Substantia nigra (tissue), 51 donors: ENCODE measurements at places on chromosomes 4 and X.

- DNase-seq = peak; percentile 16
Observed at GRCh38 chrX:15497865-15498264, 2.7 kb upstream of the BMX start.

- no peak for DNase-seq
Observed at GRCh38 chrX:40570346-40571093, 10.2 kb upstream of the ATP6AP2 start.

- DNase-seq = no peak
Observed at GRCh38 chr4:81392164-81392563, 79.5 kb downstream of the RASGEF1B start.

GRCh38 chr4:88897180-88897579 lies 159.8 kb downstream of the FAM13A start:
- DNase-seq = no peak

- DNase-seq = no peak
Observed at GRCh38 chr4:146453181-146453807, 68.4 kb downstream of the SLC10A7 start.

DNA sequence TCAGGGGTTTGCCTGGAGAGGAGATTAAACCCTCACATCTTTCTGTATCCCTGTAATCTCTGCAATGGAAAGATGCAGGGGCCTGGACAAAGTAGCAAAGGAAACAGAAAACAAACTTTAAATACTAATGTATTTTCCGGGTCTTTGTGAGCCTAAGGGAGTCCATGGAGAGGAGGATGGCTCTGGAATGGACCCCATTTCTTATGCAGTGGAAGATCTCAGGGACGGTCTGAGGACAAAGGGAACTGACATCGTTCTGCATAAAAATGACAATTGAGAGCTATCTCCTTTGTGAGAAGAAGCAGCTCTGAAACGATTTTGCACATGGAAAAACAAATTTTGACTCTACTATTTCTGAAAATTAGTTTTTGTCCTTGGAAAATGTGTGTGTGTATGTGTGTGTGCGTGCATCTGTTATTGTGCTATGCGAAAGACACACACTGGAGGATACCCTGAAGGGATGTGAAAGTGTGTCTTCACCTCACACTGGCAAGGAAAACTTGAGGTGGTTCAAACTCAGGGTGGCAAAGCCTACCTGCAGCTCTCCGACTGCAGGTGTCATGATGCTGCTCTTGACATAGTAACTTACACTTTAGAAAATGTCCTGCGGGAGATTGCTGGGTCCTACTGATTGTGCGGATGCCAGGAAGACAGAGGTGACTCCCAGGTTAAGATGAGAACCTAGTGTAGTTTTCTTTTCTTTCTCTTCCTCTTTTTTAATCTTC lies 126.4 kb upstream of the JADE1 start:
- no peak for DNase-seq

GRCh38 chr4:7910952-7911578 lies 28.6 kb downstream of the AFAP1 start:
- DNase-seq = no peak

DNA sequence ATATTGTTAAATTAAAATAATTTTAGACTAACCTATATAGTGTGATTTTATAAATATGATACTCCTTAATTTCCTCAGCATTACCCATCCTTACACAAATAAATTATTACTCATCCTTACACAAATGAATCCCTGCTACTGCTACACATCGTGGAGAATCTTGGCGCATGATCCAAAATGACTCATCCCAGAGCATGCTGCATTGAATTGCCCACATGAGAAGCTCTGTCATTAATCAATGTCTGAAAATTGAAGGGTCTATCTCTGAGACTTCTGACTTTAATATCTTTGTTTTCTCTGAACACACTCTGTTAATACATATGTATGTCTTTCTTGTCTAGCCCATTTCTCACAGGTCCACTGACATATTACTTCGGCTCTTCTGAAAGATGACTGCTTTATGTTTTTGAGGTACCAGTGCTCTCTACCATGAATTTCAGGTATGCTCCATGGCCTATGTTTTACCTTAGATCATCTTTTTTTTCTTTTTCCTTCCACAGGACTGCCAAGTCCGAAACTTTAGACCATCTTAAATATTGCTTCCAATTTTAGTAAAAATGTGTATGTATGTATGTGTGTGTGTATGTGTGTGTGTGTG lies 15.7 kb upstream of the DUSP21 start:
- no peak for DNase-seq

GRCh38 chr4:91436556-91436955 lies 867.2 kb upstream of the GRID2 start:
- DNase-seq = no peak

- no peak for DNase-seq
Observed at GRCh38 chr4:185969657-185970056, 99.3 kb upstream of the TLR3 start.

DNA sequence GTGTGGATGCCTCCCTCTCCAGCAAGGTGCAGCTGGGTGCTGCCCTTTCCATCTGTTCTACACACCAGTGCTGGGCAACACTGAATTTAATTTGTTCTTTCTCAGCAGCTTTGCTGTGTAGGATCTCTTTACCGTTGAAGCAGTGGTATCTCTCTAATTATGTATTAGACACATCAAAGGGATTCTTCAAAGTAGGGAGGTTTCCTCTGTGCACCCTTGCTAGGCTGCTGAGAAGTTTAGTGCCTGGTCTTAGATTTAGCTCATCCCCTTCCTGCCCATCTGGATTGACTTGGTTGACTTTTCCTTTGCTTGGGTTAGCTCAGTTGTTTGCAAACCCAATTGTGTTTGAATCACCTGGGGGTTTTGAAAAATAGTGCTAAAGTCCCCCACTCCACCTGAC lies 27.8 kb upstream of the LDB2 start:
- DNase-seq = no peak

DNA sequence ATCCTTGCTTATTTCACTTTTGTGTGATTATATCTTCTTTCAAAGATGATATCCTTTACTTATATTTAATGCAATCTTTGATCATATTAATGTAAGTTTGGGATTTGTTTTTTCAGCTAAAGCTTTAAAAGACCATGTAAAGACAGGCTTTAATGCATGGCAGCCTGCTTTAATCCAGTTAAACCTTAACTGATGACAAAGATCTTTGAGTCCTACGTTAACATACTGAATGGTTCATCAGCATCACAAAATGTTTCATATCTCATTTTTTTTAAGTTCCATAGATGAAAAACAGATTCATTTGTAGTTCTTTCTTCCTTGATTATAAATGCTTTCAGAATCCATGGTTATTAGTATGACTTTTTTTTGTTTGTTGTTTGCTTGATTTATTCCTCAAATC lies 1102.8 kb downstream of the FSTL5 start:
- DNase-seq = no peak

GRCh38 chr4:123244137-123244536 lies 152.5 kb upstream of the SPRY1 start:
- peak; percentile 18 for DNase-seq

- peak; percentile 9 for DNase-seq
Observed at GRCh38 chrX:39907964-39908661, 189.6 kb downstream of the BCOR start.

DNA sequence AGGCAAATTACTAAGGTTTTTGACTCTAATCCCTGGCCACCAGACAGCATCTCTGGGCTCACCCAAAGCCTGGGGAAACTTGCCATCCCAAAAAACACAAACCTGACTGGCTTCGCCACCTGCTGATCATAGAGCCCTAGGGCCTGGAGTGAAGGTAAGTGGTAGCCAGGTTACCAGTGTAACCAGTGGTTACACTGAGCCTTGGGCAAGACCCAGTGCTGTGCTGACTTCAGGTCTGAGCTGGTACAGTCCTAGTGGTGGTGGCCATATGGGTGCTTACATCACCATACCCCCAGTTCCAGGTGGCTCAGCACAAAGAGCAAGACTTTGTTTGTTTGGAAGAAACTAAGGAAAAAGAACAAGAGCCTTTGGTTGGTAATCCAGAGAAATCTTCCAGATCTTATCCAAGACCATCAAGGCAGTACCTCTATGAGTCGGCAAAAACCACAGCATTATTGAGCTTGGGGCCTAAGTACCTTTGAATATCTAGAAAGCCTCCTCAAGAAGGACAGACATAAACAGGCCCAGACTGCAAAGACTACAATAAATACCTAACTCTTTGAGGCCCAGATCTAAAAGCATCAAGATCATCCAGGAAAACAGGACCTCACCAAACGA lies 13.7 kb downstream of the MED14 start:
- no peak for DNase-seq

DNA sequence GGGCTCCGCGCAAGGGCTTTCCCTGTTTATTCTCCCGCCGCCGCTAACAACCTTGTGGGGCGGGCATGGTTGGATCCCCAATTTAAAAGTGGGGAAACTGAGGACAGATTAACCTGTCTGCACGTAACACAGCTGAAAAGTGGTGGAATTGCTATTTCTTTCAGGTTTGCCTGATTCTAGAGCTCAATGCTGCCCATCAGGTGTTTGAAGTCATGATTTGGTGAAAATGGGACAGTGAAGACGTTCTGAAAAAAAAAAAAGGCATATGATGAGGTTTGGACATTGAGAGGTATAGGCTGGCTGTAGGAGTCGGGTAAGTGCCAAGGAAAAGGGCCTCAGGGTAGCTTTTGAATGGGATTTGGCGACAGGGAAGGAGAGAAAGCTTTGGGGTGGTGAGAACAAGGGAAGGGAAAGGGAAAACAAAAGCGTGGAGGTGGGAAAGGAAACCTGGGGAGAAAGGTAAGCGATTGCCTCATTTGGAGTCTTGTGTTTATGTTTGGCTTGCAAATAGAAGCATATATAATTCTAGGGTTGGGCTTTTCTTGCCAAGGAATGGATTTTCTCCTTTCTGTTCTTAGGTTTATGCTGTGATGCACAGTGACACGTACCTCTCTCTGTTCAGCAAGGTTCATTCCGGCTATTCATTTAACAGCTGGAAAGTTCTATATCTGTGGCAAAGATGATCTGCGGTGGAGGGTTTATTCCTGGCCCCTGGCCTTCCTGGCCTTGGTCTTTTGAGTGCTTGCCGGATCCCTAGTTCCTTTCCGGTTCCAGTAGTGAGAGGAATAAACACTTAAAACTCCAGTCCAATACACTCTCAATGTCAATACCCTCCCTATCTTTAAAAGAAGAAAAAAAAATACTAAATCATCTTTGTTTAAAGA lies 2.4 kb upstream of the STIM2 start:
- no peak for DNase-seq

DNA sequence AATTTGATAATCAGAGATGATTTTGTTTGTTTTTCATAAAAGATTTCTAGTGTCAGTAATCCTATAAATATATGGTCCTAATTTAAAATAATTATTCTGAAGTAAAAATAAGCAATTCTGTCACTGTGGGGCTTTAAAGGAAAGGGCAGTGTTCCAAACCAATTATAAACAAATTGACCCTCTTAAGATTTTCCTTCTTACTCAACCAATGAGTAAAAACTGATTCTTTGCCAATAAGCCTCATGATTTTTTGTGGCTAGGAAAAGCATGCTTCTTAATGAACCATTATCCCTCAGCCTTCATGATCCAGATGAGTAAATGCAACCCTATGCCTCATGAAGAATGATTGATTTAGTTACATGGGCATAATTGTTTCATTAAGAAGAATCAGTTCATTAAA lies 1010.4 kb downstream of the ADGRL3 start:
- no peak for DNase-seq

DNA sequence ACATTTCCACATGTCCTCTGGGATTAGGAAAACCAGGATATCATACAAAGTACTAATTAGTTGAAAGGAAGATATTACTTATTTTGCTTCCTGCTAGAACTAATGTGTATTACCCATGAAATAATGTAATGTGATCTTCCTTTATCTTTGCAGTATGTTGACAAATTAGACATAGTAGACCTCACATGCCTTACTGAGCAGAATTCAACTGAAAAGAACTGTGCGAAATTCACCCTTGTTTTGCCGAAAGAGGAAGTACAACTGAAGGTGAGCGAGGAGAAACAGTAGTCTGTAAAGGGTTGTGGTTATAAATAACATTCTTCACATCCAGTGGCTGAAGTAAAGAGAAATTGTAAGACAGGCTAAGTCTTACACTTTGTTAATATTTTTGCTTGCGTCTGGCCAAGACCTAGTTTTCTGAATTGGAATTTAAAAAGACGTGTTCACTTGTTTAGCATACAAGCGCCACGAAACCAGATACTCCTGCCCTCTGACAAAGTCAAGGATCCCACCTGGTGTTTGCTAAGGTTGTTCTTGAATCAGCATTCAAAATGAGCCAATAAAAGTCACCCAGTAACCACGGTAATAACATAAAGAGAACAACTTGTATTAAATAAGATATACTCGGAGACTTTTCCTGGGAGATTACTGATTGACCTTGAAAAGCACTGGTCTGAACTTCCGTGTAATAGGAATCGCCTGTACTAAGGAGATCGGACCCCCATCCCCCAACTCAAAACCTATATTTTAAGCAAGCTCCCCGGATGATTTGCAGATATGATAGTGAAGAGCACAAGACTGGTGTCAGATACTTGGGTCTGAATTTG lies 16.9 kb downstream of the STAP1 start:
- DNase-seq = no peak

DNA sequence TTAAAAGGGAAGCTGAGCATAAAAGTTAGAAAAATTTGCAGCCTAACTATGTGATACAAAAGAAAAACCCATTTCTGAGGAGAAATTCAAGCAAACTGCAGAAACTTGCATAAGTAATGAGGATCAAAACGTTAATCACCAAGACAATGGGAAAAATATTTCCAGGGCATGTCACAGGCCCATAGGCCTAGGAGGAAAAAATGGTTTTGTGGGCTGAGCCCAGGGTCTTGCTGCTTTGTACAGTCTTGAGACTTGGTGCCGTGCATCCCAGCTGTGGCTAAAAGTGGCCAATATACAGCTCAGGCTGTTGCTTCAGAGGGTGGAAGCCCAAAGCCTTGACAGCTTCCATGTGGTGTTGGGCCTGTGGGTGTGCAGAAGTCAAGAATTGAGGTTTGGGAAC lies 37.7 kb upstream of the ADAMTS3 start:
- DNase-seq = no peak

- no peak for DNase-seq
Observed at GRCh38 chr4:78689700-78690323, 86.3 kb upstream of the BMP2K start.

DNA sequence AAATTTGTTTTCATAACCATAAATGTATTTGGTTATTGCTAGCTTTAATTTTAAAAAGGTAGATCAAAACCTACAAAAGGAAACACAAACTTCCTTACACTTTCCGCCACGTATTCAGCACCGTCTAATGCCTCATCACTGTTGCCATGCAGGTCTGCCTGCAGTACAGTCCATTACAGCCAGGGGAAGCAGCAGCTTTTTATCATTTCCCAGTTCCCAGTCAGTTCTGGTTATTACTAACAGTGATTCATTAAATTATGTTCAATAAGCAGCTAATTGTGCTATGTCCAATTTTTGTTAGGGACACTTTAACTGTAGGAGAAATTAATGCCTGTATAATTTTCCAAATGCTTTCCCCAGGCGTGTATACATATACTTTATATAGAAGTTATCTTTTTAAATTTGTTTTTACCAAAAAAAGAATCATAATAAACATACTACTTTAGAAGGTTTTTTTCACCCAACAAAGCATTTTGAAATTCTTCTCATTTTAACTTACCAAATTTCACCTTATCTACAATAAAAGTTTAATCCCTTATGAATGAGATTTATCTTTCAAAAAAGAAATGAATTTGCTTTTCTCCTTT lies 93.3 kb downstream of the ANXA3 start:
- peak; percentile 41 for DNase-seq
